ENCODE measurements at places on chromosomes 7 and 10.

GRCh38 chr7:81803267-81803666 lies 33.4 kb upstream of the HGF start:
- no peak for DNase-seq

DNA sequence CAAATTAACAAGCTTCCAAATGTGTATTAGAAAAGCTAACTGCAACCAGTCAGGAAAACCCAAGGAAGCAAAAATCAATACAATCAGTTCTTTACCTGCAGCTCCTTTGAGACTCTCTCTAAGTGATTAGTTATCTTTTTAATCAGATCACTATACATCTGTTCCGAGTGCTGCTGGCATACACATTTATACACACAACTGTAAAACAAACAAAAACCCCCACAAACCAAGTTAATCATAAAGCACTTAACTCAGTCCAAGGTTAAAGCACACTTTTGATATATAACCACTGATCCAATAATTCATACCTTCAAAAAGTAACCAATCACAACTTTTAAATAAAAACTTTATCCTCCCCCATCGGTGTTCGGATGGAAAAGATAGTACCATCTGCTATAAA lies 25.6 kb downstream of the CACUL1 start:
- DNase-seq = no peak

DNA sequence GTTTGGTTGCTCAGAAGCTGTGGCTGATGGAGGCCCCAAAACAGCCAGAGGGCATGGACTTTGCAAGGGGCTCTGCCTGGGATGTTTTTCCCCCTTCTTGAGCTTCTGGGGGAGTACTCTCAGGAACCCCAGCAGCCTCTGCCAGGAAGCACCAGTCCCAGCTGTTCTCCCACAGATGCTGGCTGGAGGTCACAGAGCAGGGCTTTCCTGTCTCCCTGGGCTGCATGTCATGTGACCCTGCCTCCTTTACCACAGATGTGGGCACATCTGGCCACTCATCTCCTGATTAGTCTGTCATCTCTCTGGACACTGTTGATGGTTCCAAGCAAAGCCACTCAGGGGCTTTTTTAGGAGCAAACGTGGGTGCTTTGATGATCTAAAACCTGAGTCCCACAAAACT lies 136.7 kb downstream of the NEURL1 start:
- DNase-seq = no peak

DNA sequence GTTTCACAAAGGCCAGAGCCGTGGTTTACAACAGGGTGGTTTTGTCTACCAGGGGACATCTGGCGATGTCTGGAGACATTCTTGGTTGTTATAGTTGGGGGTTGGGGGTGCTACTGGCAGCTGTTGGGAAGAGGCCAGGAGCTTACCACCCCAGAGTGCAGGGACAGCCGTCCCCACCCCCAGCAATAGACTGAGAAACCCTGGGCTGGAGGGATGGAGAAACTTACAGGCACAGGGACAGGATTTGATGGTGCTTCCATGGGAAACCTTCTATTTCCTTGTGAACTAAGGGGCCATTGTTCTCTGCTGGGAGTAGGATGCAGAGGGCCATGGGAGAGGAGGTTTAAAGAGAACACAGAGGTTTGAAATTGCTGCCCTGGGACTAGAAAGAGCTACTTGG lies 10.9 kb downstream of the ADCK2 start:
- DNase-seq = no peak

Data from NCI-H748 treated with DMSO at 0.1 percent for 48 hours (cell line).